T-helper 2 cell treated with Interferon-gamma antibody and Interleukin-4, amounts not matched to agents 5 μg/mL and 100 μg/mL, for 36 hours (primary cell): ENCODE measurements at places on chromosomes 5 and 9.
A peak's percentile ranks its signal among the peaks of the same experiment; 100 is the strongest.

DNA sequence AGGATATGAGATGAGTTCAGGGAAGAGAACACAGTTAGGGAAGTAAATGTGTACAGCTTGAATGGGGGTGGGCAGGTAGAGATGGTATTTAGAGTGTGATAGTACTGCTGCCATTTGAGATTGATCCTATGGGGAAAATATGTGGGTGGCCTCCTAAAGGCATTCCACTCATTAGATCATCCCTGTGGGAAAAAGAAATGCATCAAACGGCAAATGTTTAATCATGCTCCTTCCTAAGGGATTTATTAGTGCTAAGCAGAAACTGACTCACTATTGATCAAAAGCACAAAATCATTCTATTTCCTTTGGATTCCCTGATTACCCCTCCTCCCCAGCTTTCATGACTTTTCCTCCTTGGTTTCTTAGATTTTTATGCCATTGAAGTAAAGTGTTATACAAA lies 36.4 kb upstream of the SMC5 start:
- no peak overlapping the region for H3K4me3 ChIP-seq
- DNase-seq, result no peak
- H3K36me3 ChIP-seq, result no peaks in the 10 kb centered on the region
- H3K4me1 ChIP-seq, result no peaks in the 10 kb centered on the region
- H3K27me3 ChIP-seq, result no peaks in the 10 kb centered on the region

- no peaks in the 10 kb centered on the region for H3K27me3 ChIP-seq
- no peak overlapping the region for H3K27ac ChIP-seq
- no peaks in the 10 kb centered on the region for H3K4me1 ChIP-seq
- H3K36me3 ChIP-seq, result peaks cover 37% of the 10 kb centered on the region
These were observed 15.7 kb downstream of the BDP1 start for GRCh38 chr5:71471193-71471592.

DNA sequence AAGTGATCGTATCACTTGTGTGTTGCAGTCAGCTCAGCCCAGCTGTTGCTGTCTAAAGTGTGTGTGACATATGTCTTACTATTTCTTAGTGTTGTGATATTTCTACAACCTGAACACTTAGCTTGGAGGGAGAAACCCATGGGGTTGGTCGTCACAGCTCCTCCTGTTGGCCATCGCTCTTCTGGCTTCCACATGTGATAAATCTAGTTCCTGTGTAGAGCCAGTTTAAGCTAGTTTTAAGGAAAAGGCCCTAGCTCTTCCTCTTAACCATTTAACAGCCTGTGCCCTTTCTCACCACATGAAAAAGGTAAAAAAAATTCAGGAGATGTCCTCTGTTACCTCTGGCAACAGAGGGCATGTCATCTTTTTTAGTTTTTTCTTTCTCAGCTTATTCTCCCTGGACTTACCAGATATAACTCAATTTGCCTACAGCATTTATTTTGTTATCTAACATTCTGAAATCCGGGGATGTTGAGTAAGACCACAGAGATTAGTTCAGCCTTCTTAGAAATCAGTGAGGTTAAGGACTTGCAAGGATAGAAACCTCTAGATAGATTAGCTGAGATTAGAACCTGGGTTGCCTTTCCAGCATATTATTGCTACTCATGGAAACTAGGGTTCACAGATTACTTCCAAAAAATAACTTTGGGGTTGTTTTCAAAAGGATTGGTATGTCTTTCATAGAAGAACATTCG lies 100.4 kb downstream of the GAPVD1 start:
- no peak for DNase-seq
- H3K27ac ChIP-seq, result no peak overlapping the region
- no peaks in the 10 kb centered on the region for H3K27me3 ChIP-seq
- peaks cover 29% of the 10 kb centered on the region for H3K36me3 ChIP-seq
- no peak overlapping the region for H3K4me3 ChIP-seq
- peaks cover 5% of the 10 kb centered on the region for H3K4me1 ChIP-seq

- H3K27me3 ChIP-seq, result no peaks in the 10 kb centered on the region
- H3K27ac ChIP-seq, result no peak overlapping the region
- H3K36me3 ChIP-seq, result no peaks in the 10 kb centered on the region
- DNase-seq, result no peak
- H3K4me1 ChIP-seq, result no peaks in the 10 kb centered on the region
These were observed 597.8 kb upstream of the CLINT1 start for GRCh38 chr5:158456756-158457155.

GRCh38 chr9:128845186-128845931 lies 15.8 kb upstream of the SPOUT1 start:
- H3K27ac ChIP-seq, result no peak overlapping the region
- no peak overlapping the region for H3K4me3 ChIP-seq
- H3K27me3 ChIP-seq, result no peaks in the 10 kb centered on the region
- no peak for DNase-seq
- H3K4me1 ChIP-seq, result no peaks in the 10 kb centered on the region
- peaks cover 15% of the 10 kb centered on the region for H3K36me3 ChIP-seq

- H3K27ac ChIP-seq, result no peak overlapping the region
- DNase-seq, result no peak
- H3K27me3 ChIP-seq, result no peaks in the 10 kb centered on the region
- H3K4me1 ChIP-seq, result no peaks in the 10 kb centered on the region
- no peak overlapping the region for H3K4me3 ChIP-seq
These were observed 280.1 kb downstream of the KIF4B start for GRCh38 chr5:155293605-155294178.

DNA sequence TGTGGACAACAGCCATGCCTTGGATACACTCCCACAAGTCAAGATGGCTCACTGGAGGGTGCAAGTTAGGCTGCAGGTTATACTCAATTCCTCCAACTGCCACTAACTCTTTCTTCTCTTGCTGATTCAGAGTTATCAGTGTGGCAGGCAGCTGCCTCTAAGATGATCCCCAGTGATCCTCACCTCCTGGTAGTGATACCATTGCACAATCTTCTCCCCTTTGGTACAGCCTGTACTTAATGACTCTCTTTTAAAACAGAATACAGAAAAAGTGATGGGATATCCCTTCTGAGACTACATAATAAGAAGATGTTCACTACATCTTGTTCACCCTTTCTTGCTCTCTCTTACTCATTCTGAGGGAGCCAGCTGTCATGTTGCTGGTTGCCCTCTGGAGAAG lies 323.1 kb downstream of the RAB3C start:
- H3K4me1 ChIP-seq, result peaks cover 4% of the 10 kb centered on the region
- peaks cover 19% of the 10 kb centered on the region for H3K27me3 ChIP-seq
- DNase-seq, result no peak
- no peaks in the 10 kb centered on the region for H3K36me3 ChIP-seq
- H3K27ac ChIP-seq, result no peak overlapping the region
- no peak overlapping the region for H3K4me3 ChIP-seq

DNA sequence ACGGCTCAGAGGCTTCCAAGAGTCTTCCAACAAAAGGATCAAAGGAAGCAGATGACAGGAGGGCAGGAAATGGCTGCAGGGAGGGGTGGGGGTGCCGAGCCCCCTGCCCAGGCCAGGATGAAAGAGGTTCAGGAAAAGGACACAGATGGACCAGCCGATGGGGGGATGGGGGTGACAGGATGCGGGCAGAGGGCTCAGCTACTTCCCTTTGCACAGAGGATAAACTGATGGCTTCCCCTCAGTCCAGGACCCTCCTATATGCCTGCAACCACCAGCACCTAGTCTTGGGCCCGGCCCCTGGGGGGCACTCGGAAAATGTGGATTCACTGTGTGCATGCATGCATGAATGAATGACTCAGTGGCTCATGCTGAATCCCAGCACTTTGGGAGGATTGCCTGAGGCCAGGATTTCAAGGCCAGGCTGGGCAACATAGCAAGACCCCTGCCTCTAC lies 148.2 kb downstream of the C9orf50 start:
- peaks cover 2% of the 10 kb centered on the region for H3K27me3 ChIP-seq
- H3K4me3 ChIP-seq, result no peak overlapping the region
- no peak for DNase-seq
- H3K36me3 ChIP-seq, result no peaks in the 10 kb centered on the region
- no peak overlapping the region for H3K27ac ChIP-seq

DNA sequence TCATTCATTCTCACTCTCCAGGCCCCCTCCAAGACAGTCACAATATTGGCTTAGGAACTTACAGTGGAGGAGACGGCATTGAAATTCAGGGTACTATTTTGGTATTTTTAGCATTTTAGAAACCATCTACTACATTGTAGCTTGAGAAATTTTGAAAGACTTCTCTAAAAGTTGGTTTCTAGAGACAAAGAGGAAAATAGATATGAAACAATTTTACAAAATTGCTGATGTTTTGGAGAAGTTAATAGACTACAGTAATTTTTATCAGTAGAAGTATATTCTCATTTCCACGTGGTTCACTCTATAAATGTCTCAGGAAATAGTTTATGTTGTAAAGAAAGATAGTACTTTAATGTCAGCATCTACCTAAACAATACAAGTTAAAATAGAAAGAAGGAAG lies 63.2 kb upstream of the ZSWIM6 start:
- H3K27me3 ChIP-seq, result peaks cover 13% of the 10 kb centered on the region
- peak overlapping the region; percentile 43 for H3K4me3 ChIP-seq
- peaks cover 12% of the 10 kb centered on the region for H3K4me1 ChIP-seq
- no peak for DNase-seq
- no peaks in the 10 kb centered on the region for H3K36me3 ChIP-seq

- H3K27ac ChIP-seq, result no peak overlapping the region
- H3K4me3 ChIP-seq, result no peak overlapping the region
- no peaks in the 10 kb centered on the region for H3K4me1 ChIP-seq
These were observed 41.4 kb downstream of the PDE8B start for GRCh38 chr5:77251921-77252320.

DNA sequence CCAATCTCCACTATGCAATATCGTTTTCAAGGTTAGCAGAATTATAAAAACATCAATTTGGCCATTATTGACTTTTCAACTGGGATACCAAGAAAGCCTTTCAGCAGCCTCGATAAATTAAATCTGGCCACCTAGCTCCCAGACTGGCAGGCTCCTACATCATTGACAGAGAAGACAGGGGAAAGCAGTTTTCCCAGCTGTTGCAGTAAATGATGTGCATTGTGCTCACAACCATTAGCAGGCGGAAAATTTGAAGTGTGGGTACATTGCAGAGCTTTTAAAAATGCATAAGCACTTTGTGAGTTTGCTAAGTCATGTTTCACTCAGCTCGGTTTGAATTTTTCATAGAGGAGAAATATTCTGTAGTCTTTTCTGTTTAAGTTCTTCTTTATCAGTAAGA lies 297.9 kb downstream of the KCTD16 start:
- no peaks in the 10 kb centered on the region for H3K36me3 ChIP-seq
- H3K4me3 ChIP-seq, result no peak overlapping the region
- no peak for DNase-seq
- H3K27ac ChIP-seq, result no peak overlapping the region
